H7 (cell line): ENCODE measurements at places on chromosomes 12 and 14. TPM values are rescaled to one million over a fixed set of nuclear protein-coding genes. Genes with fewer than 3 reads are reported as not detected.

Gene USP5
- total RNA-seq = 103 and 112 TPM in 2 replicates

- DNase-seq = no peak
These were observed 120.2 kb upstream of the DNM1L start for GRCh38 chr12:32558903-32559302.

Gene RNFT2
- 10.8 and 15.4 TPM in 2 replicates for total RNA-seq

GRCh38 chr12:2374092-2374906 lies 321.5 kb downstream of the CACNA1C start:
- no peak for DNase-seq

GRCh38 chr12:43169115-43169681 lies 382.8 kb downstream of the ADAMTS20 start:
- no peak for DNase-seq

- no peak for DNase-seq
These were observed 7.6 kb downstream of the EVL start for GRCh38 chr14:100072783-100073346.

- no peak for DNase-seq
These were observed 3.3 kb upstream of the KRT86 start for GRCh38 chr12:52271158-52271557.

DNA sequence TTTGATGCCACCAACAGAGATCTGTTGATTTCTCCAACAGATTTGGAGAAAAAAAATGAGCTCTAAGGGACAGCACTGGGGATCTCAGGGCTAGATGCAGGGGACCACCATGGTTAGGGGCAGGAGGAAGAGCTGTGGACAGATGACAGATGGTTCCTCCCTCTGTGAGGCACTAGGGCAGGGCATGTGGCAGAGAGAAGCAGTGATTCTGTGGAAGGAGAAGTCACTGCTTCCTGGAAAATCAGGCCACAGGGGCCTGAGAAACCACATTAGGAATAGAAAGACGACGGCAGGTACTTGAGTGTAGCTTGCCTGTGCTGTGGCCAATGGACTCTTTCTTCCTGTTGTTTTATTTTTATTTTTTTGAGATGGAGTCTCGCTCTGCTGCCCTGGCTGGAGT lies 24.9 kb upstream of the TMED2 start:
- no peak for DNase-seq

- peak; percentile 4 for DNase-seq
These were observed 700 bp downstream of the KCNJ8 start for GRCh38 chr12:21773806-21774205.

GRCh38 chr12:75820848-75821578 lies 210.6 kb downstream of the PHLDA1 start:
- no peak for DNase-seq

GRCh38 chr14:50000380-50001150 lies 107.7 kb downstream of the ARF6 start:
- DNase-seq = peak; percentile 59

DNA sequence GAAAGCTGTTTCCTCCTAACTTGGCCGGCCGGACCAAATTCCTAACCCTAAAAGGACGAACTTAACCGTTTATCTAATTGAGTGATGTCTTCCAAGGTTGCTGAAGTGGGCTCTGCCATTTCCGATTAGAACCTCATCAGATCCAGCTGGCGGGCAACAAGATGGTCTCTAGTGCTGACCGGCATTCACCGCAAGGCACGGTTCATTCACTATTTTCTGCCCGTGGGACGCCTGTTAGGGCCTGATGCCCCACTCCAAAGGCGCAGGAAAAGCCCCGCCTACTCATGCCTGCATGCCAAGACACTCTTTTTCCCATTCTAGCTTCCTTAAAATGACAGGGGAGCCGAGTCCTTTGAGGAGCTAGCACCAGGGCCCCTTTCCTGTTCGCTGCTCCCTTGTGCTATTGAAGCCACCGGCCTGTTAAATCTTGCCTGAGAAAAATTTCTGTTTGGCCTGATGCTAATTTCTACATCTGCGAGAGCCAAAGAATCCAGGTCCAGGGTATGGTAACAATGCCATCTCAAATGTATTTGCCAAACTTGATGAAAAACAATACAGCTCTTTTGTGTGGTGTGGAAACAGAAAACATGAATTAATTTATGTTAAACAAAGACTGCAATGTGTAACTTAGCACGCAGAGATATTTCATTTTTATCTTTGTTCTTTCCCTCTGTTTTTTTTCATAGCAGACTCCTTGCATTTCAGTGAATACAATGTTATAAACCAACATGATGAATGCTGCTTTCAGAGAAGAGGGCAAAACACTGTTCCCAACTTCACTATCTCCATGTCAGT lies 1071.2 kb upstream of the USP15 start:
- peak; percentile 3 for DNase-seq

Gene KRAS
- total RNA-seq = 19.5 and 22.2 TPM in 2 replicates

- no peak for DNase-seq
These were observed 491 bp upstream of the CLEC6A start for GRCh38 chr12:8455271-8455670.

- no peak for DNase-seq
These were observed 14.8 kb downstream of the PRKAB1 start for GRCh38 chr12:119682639-119683252.

DNA sequence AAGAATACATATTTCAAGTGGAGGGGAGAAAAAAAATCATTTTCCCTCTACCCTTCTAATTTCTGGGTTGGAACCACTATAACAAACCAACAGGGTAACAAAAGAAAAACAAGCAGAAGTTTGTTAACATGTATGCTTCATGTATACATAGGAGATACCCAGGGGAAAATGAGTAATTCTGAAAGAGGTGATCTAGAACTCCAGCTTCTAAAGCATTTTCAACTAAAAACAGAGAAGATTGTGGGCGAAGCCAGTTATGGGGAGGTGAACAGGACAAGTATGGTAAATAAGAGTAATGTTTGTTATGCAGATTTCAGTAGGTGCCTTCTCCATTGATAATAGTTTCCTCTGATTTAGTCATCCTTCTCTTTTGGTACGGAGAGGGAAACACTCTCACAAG lies 16.7 kb downstream of the FNTB start:
- no peak for DNase-seq

- DNase-seq = peak; percentile 66
These were observed 197.0 kb downstream of the DAD1 start for GRCh38 chr14:22391908-22392565.

- no peak for DNase-seq
These were observed 50.0 kb upstream of the BCL2L14 start for GRCh38 chr12:12020762-12021161.

GRCh38 chr14:88518592-88519512 lies 36.0 kb downstream of the PTPN21 start:
- DNase-seq = no peak

DNA sequence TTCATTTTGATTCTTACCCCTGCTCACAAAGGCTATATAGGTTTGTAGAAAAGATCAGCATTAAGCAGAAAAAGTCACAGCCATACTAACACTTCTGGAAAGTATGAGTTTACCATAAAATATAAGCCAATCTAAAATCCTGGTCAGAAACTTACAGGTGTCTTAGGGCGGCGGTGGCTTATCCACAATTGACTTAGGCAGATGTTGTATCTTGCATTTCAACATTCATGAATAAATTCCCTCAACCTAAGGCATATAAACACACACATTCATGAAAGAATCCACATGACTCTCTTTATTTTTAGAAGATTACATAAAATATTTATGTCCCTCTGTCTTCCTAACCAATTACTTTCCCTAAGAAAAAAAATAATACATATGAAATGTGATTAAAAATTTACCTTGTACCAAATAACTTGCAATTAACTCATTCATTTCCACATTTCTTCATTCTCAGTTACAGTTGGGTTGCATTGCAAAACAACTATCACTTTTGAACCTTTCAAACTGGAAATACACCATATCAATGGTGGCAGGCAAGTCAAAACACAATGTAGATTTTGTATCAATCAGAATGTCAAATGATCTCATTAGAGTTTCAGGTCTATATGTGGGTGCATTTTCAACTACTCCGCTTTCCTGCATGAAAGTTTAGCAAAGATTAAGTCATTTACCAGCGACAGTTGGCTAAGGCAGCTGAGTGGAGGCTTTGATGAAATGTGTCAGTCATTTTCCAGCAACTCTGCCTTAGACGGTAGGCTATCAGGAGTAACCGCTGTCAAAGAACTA lies 124.4 kb downstream of the SLC15A5 start:
- no peak for DNase-seq

Gene SCAF11
- total RNA-seq = 49.6 and 68.0 TPM in 2 replicates

- DNase-seq = no peak
These were observed 8.4 kb upstream of the LRTM2 start for GRCh38 chr12:1811948-1812291.

Gene KRT6A
- total RNA-seq = not detected in 2 replicates

DNA sequence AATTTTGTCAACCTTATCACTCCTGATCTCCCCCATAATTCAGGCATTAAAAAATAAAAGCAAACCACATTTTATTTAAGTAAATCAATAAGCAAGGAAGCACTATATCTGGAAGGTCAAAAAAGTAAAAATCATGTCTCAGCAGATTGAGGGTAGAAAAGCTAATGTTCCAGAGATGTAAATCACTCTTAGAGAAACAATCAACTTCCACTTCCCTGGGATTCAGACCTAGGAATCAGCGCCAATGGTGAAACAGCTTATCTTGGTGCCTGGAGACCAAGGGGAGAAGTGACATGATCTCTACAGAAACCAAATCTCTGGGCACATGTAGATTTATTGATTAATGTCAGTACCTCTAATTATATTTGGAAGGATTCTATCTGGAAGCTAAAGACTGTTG lies 10.9 kb upstream of the SNX6 start:
- no peak for DNase-seq

DNA sequence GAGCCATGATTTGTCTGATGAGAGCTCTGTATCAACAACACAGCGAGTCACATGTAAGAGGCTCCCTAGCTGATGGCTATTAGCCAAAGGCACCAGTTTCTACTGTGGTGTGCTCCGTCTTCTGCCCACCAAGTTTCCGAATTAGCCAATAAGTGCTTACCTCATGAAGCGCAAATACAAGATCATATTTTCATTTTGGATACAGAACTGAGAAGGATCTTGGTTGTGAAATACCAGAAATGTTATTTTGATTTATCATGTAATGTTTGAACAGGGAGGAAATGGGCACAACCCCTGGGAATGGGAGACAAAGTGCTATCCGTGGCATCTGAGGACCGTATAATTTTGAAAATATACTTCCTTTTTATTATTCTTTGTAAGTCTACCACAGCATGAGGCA lies 234.3 kb downstream of the DACT1 start:
- DNase-seq = no peak

Gene DCN
- 0.22 TPM in 1 of 2 replicates, not detected in the other for total RNA-seq

- DNase-seq = no peak
These were observed 177.4 kb downstream of the PRKCH start for GRCh38 chr14:61498811-61499210.

- no peak for DNase-seq
These were observed 15.1 kb downstream of the TUNAR start for GRCh38 chr14:95891742-95892141.

Gene ITGB7
- total RNA-seq = 0.30 and 0.52 TPM in 2 replicates

Gene C3AR1
- total RNA-seq = not detected in 2 replicates

DNA sequence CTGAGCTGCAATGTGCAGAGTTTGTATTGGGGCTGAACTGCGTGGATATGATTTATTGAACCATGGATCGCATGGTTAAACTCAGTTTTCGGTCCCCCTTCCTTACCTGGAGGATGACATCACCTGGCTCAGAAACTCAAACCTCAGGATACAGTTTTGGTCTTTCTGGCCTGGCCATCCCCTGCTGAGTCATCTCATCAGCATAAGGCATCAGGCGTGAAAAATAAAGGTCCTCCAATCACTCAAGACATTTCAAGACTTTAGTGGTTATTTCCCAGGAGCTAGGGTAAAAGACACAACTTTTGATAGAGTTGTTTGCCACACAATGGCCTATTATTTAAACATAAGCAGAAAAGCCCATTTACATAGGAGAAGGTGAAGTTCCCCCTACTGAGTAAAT lies 631.1 kb upstream of the TMEM132C start:
- no peak for DNase-seq

DNA sequence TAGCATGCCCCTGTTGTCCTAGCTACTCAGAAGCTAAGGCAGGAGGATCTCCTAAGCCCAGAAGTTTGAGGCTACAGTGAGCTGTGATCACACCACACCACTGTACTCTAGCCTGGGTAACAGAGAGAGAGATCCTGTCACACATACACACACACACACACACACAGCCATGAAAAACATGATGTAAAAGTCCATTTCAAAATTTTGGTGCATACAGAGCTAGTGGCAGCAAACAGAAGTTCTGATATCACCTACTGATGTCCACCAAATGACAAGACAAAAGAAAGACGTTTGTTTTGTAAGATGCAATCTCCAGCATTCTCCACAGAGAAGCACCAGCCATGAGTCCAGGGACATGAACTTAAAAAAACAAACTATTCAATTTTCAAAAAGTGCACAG lies 15.9 kb downstream of the AREL1 start:
- DNase-seq = no peak

DNA sequence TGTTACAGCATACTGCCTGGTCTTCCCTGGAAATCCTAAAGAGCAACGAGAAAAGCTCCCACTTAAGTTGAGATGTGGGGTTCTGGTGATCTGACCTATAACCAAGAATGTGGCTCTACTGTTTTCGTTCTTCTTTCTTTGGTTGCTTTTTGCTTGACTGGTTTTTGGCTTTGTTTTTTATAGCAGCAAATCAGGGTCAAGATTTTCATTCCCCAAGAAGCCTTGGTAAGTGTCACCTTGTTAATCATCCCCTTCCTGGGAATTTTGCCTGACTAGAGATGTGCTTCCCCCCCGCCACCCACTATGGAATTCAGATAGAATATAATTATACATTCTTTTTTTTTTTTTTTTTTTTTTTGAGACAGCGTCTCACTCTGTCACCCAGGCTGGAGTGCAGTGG lies 116.7 kb upstream of the FOXN3 start:
- DNase-seq = no peak

Gene MIP
- not detected in 2 replicates for total RNA-seq

DNA sequence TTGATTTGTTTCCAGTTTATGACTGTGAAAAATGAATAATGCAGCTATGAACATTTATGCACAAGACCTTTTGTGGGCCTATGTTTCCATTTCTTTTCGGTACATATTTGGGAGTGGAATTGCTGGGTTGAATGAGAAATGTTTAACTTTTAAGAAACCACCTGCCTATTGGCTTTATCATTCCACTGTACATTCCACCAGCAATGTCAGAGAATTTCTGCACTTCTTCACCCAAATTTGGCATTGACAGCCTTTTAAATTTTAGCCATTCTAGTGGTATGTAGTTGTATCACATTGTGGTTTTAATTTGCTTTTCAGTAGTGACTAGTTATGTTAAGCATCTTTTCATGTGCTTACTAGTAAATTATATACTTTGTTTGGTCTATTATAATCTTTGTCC lies 317.0 kb upstream of the TMTC1 start:
- no peak for DNase-seq

Gene SPTB
- total RNA-seq = 0.17 and 0.22 TPM in 2 replicates

DNA sequence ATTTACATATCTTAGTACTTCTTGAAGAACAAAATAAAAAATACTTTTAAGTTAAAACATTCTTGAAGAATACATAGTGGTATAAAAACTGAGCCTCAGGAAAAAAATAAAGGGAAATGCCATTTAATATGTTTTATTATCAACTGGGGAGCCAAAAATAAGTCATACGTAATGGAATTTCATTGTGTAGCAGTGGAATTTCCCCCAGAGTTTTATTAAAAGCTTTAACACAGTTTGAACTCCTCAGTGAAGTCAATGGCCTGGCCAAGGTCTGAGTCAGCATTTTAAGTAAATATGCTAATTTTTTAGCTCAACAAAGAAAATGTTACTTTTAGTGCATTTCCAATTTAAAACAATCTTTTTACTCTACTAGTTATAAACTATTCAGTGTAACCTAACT lies 350.1 kb upstream of the ATP2B1 start:
- no peak for DNase-seq
